ENCODE measurements at places on chromosomes 4 and X. TPM values are rescaled to one million over a fixed set of nuclear protein-coding genes. Genes with fewer than 3 reads are reported as not detected.

GRCh38 chr4:123579961-123580360 lies 183.4 kb downstream of the SPRY1 start:
- no peak for DNase-seq

- DNase-seq, result no peak
These were observed 48.3 kb downstream of the MED28 start for GRCh38 chr4:17662694-17663093.

DNA sequence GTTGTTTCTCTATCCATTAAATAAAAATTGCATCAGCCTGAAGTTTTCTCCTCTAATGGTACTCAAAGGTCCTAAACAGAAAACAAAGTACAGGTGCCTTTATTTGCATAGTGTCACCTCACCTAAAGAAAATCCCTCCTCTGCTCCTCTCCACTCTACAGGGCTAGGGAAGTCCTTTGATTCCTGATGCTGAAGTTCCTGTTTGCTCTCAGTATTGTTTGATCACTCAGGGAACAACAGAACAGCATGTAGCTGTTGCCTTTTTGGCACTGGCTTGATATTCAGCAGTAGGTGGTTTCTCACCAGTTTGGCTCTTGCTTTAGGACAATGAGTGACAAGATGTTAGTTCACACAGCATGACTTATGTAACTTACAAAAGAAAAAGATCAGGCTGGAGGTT lies 156.2 kb upstream of the SLC7A11 start:
- DNase-seq, result no peak

DNA sequence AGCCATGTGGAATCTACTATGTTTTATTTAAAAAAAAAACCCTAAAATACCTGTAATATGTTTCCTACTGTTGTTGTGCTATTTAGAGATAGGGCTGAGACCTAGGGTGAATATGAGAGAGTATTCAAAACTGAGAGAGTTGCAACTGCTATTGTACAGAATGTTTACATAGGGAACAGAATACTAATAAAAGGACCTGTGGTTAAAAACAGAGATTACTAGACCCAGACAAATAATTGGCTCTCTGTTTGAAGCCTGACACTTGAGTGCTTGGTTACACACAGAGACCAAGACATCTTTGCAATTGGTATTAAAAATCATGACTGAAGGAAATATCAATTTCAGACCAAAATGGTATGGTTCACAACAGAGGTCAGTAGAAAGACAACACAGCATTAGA lies 278.9 kb upstream of the GIMD1 start:
- no peak for DNase-seq

- DNase-seq, result no peak
These were observed 660.3 kb upstream of the PITX2 start for GRCh38 chr4:111283066-111283677.

GRCh38 chr4:83150653-83151330 lies 36.3 kb upstream of the PLAC8 start:
- DNase-seq, result no peak

DNA sequence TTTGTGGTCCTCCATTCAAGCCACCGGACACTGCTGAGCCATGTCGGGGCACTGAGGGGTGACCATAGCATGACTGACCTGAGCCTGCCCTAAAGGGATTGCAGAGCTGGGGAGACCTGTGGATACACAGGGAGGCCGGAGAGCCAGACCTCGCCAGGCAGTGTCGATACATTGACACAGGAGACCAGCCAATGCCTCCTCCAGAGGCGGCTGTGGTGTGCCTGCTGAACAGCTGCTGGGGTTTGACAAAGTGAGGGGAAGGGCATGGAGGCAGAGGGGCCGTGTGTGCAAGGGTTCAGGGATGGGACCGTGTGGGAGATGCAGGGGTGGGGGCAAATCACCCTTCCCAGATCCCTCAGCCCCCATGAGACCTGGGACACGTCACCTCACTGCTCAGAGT lies 48.0 kb downstream of the PPP2R2C start:
- no peak for DNase-seq

DNA sequence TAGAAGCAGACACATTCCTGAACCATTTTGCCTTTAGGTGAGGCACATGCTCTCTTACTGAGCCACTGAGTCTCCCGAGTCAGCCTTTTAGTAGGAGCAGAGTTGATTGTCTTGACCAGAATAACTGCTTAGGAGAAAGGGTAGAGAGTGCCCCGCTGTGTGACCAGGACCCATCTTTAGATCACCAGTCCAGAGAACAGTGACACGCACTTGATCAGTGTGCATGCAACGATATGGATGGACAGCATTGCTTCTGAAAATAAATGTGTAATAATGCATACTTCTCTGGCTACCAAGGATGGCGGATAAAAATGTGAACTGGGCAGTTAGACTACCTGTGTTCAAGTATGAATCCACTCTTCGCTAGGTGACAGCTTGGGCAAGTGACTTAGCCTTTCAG lies 897.7 kb downstream of the TRIML1 start:
- no peak for DNase-seq

DNA sequence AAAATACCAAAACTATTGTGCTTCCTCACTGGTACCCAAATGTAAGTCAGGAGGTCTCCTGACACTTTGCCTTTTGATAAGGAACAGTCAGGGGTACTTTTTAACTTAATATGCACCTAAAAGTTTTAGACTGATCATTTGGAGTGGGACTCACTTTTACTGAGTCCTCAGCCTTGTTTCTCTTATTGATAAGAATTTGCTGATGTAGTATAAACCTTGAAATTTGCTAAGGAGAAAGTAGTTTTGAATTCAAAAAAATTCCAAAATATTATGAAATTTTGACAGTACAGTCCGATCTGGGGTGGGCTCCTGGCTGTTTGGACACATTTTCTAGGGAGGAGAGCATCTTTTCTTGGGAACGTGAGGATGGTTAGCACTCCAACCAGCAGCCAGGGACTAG lies 91.4 kb upstream of the GATB start:
- no peak for DNase-seq

- DNase-seq, result peak; percentile 63
These were observed 1.4 kb upstream of the RPS6KA3 start for GRCh38 chrX:20267931-20268701.

DNA sequence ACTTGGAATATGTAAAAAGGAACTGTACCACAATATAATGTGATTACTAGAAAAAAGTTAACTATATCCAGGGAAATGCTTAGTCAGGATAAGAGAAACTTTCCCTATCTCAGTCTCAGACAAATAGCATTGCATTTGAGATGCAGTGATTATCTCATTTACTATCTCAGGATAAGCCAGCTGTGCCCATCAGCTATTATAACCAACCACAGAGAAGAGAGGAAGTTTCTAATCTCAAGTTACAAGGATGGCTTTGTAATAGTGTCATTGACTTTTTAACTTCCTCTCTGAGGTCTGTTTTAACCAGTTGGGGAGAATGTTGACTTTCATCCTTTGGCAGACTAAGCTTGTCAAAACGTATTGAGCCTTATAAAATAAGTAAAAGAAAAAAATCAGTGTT lies 56.5 kb downstream of the SNX25 start:
- DNase-seq, result no peak

Gene ZCCHC12
- polyA plus RNA-seq, result 0.38 TPM
